Smooth muscle cell of bladder (primary cell): ENCODE measurements at places on chromosomes 1 and 21. TPM values are rescaled to one million over a fixed set of nuclear protein-coding genes. Genes with fewer than 3 reads are reported as not detected.

SPRR4 gene
- not detected in 2 replicates for total RNA-seq

REN gene
- total RNA-seq, result 0.14 and 0.28 TPM in 2 replicates

TCEA3 gene
- 11.1 and 19.6 TPM in 2 replicates for total RNA-seq

PTPRC gene
- under 0.01 TPM in 1 of 2 replicates, not detected in the other for total RNA-seq

HTR6 gene
- not detected in 2 replicates for total RNA-seq

AGMAT gene
- 0.83 and 1.6 TPM in 2 replicates for total RNA-seq

LCE2A gene
- total RNA-seq, result not detected in 2 replicates

HES2 gene
- 0.09 and 0.14 TPM in 2 replicates for total RNA-seq

ADAMTS5 gene
- 22.3 and 24.4 TPM in 2 replicates for total RNA-seq

PRELP gene
- 0.14 and 0.37 TPM in 2 replicates for total RNA-seq

IKBKE gene
- total RNA-seq, result 11.5 and 12.2 TPM in 2 replicates

MLLT11 gene
- 3.0 and 3.1 TPM in 2 replicates for total RNA-seq

TSSK3 gene
- 0.43 and 0.65 TPM in 2 replicates for total RNA-seq

S100A4 gene
- 191 and 237 TPM in 2 replicates for total RNA-seq

IL12RB2 gene
- not detected in 2 replicates for total RNA-seq

KRTAP10-1 gene
- not detected in 2 replicates for total RNA-seq

KLHDC8A gene
- not detected in 2 replicates for total RNA-seq

S100A7 gene
- not detected in 2 replicates for total RNA-seq

NUDT4B gene
- total RNA-seq, result 13.7 and 17.1 TPM in 2 replicates

AQP10 gene
- total RNA-seq, result not detected in 2 replicates

TAL1 gene
- total RNA-seq, result under 0.01 TPM in 2 replicates

MAN1C1 gene
- total RNA-seq, result 3.8 and 8.0 TPM in 2 replicates

ZMYND12 gene
- total RNA-seq, result 0.28 and 1.2 TPM in 2 replicates

GATAD2B gene
- 2.0 and 2.5 TPM in 2 replicates for total RNA-seq

TMEM54 gene
- 29.4 and 42.3 TPM in 2 replicates for total RNA-seq

GJA9 gene
- total RNA-seq, result under 0.01 TPM in 1 of 2 replicates, not detected in the other

SLC30A10 gene
- not detected in 2 replicates for total RNA-seq

PPIAL4G gene
- under 0.01 TPM in 1 of 2 replicates, not detected in the other for total RNA-seq

IVL gene
- not detected in 2 replicates for total RNA-seq

PLPPR5 gene
- total RNA-seq, result under 0.01 TPM in 1 of 2 replicates, not detected in the other

IGFN1 gene
- total RNA-seq, result under 0.01 and 0.09 TPM in 2 replicates

NECTIN4 gene
- 0.28 and 0.37 TPM in 2 replicates for total RNA-seq

CCDC185 gene
- total RNA-seq, result not detected in 2 replicates

CCDC28B gene
- 10.3 and 14.2 TPM in 2 replicates for total RNA-seq

TEDDM1 gene
- total RNA-seq, result not detected in 2 replicates

SYT11 gene
- 35.4 and 37.9 TPM in 2 replicates for total RNA-seq

LCE1B gene
- total RNA-seq, result not detected in 2 replicates

CLDN19 gene
- not detected in 2 replicates for total RNA-seq

GBP3 gene
- 23.7 and 31.0 TPM in 2 replicates for total RNA-seq

FBLIM1 gene
- total RNA-seq, result 34.3 and 44.1 TPM in 2 replicates

OR14K1 gene
- not detected in 2 replicates for total RNA-seq

SERPINC1 gene
- not detected in 2 replicates for total RNA-seq

NIPAL3 gene
- total RNA-seq, result 35.6 and 39.4 TPM in 2 replicates

NOTCH2NLA gene
- total RNA-seq, result 61.2 and 84.1 TPM in 2 replicates

IGSF21 gene
- total RNA-seq, result not detected in 2 replicates

TDRD5 gene
- total RNA-seq, result not detected in 2 replicates

TFF2 gene
- not detected in 2 replicates for total RNA-seq

LAX1 gene
- not detected in 2 replicates for total RNA-seq
